ENCODE measurements at places on chromosomes 4 and X.

DNA sequence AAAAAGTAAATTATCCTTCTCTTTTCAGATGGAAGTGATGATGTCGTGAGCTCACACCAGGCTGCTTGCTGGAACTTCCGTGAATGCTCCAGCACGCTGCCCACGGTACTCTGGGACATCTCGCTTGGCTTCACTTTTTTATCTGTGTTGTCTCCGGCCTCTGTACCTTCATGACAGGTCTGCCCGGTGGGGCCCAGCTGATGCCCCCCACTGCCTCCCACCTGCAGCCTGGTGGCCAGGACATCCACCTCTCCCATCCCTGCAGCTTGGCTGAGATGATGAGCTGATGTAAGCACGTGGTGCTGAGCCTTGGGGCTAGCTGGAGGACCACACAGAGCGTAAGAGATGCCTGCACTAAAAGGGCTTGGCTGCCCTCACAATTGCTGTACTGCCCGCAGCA lies 59.0 kb upstream of the HELT start:
- no peak for DNase-seq

DNA sequence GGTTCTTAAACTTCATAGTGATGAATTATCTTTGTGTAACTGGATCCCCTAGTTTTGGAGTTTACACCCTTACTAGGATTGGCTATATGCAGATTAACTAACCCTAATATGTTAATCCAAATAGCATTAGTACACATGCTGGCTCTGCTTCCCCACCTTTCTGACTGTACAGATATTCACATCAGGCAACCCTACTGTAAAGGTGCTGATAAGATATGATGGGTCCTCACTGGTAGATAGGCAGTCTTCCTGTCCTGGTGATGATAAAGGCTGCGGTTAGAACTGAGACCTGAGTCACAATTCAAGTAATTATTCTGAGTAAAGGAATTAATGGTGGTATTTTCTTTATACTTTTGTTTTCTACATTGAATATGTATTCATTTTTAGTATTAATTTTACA lies 118.6 kb downstream of the COL4A5 start:
- DNase-seq = no peak

GRCh38 chr4:51895158-51895557 lies 52.2 kb downstream of the DCUN1D4 start:
- no peak for DNase-seq

- DNase-seq = no peak
These were observed 81.2 kb downstream of the ADAM29 start for GRCh38 chr4:174999407-174999806.
